ENCODE measurements at places on chromosomes 4 and X.

GRCh38 chr4:95129821-95130311, 372.1 kb downstream of the BMPR1B start:
- no peaks in the 10 kb centered on the region for H3K36me3 ChIP-seq
- H3K27ac ChIP-seq, result no peak overlapping the region
- H3K4me1 ChIP-seq, result peaks cover 8% of the 10 kb centered on the region

- no peak overlapping the region for H3K4me3 ChIP-seq
- H3K36me3 ChIP-seq, result no peaks in the 10 kb centered on the region
- H3K4me1 ChIP-seq, result no peaks in the 10 kb centered on the region
- no peak overlapping the region for H3K27ac ChIP-seq
These were observed 423.3 kb downstream of the MAGEE1 start for GRCh38 chrX:76850851-76851250.

DNA sequence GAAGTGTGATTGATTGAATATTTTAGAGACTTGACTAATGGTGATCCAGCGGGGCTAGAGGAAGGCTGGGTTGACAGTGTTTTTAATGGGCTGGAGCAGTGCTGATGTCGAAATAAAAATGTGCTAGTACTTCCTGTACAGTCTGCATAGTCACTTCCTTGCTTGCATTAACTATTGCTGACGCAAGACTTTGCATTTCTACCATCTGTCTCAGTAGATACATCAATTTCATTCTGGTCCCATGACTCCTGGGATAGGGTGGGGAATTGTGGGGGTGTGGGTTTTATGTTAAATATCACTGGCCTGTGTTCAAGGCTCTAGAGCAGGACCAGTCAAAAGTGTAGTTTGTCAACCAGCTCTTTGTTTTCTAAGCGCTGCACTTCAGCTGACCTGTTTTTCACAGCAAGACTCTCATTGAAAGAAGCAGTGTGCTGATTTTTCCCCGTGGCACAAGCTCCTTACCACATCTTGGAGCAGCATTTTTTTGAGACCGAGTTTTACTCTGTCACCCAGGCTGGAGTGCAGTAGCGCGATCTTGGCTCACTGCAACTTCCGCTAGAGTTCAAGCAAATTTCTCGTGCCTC, 35.2 kb upstream of the PHEX start:
- no peak for DNase-seq
- peaks cover 37% of the 10 kb centered on the region for H3K4me1 ChIP-seq
- H3K36me3 ChIP-seq, result peaks cover 42% of the 10 kb centered on the region
- no peaks in the 10 kb centered on the region for H3K27me3 ChIP-seq

DNA sequence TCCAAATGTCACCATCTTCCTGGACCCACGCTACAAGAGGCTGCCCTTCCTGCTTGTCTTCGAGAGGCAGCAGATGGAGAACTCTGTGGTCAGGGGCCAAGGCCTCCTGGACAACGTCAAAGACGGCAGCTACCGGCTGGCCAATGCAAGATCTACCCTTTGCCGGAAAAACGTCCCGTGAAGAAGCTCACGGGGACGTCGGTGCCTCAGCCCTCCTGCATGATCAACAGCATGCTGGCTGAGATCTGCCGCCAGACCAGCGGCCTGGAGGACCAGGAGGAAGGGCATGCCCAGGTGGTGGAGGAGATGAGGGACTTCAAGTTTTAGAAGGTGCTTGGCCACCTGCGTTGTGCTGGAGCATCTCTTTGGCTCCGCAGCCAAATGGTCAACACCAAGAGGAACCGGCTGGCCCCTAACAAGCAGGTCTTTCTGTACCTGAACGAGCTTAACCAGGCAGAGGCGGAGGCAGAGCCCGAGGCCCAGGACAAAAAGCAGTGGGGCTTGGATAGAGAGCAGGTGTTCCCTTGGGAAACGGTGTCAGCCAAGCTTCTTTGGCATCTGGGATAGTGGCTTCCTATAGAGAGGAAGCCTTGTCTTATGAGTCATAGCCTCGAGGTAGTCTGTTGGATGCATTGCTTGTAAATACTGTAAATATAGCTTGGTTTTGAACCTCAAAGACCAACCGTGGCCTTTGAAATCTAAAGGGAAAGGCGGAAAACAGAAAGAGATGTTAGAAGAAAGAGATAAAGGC, 94.8 kb upstream of the ELOVL6 start:
- DNase-seq, result no peak
- peaks cover 27% of the 10 kb centered on the region for H3K27me3 ChIP-seq

- no peak overlapping the region for H3K4me3 ChIP-seq
- H3K36me3 ChIP-seq, result peaks cover 17% of the 10 kb centered on the region
- H3K27me3 ChIP-seq, result peaks cover 86% of the 10 kb centered on the region
- H3K4me1 ChIP-seq, result peaks cover 25% of the 10 kb centered on the region
These were observed 2.7 kb downstream of the HAND2 start for GRCh38 chr4:173527103-173527891.

DNA sequence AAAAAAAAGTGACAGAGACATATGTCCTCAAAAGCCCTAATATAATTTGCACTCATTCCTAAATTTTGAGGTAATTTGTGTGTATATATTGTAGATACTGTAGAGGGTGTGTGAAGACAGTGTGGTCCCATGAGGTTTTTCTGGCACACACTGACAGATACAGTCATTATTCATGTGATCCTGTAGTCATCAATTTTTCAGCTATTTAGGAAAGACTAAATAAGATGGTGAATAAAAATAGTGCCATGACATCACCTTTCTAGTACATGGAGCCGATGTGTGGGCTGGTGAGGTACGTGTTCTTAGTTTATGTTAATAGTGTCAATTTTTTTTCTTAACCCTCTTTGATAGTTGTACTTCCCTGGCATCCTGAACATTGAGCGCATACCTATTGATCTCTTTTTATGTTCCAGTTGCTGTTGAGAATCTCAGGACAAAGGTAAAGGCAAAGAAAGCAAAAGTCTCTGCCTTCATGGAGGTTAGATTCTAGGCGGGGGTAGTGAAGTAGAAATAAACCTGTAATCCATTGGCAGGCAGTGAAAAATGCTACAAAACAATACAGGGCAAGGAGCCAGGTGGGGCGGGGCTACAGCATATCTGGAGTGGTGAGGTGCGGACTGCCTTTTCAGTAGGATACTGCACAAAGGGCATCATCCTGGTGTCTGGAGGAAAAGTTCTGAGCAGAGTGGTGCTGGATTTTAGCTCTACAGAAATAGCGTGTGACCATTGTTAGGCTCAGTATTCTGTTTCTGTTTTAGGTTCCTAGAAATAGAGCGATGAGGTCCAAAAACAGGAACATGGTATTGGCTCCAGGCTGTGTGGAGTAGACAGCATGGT, 93.8 kb downstream of the ARHGAP10 start:
- H3K27ac ChIP-seq, result no peak overlapping the region
- H3K36me3 ChIP-seq, result peaks cover 2% of the 10 kb centered on the region
- no peaks in the 10 kb centered on the region for H3K4me1 ChIP-seq
- H3K4me3 ChIP-seq, result no peak overlapping the region

DNA sequence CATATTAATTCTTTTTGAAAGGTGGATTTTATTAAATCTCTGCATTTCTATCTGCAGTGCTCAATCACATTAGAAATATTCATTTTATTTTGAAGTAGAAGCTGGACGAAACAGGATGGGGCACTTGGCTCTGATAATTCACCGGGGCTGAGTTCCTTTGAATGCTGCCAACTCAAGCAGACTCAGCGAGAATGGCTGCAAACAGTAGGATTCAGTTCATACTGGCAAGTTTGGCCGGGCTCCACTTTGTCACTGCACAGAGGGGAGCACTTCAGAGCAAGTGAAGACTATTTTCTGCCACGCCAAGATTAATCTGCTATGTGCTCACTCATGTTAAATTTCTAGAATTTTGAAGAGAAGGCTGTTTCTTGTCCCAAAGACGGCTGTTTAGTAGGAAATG, 30.7 kb upstream of the KLHL8 start:
- H3K36me3 ChIP-seq, result no peaks in the 10 kb centered on the region
- H3K4me3 ChIP-seq, result no peak overlapping the region
- H3K27ac ChIP-seq, result no peak overlapping the region
- no peaks in the 10 kb centered on the region for H3K27me3 ChIP-seq

DNA sequence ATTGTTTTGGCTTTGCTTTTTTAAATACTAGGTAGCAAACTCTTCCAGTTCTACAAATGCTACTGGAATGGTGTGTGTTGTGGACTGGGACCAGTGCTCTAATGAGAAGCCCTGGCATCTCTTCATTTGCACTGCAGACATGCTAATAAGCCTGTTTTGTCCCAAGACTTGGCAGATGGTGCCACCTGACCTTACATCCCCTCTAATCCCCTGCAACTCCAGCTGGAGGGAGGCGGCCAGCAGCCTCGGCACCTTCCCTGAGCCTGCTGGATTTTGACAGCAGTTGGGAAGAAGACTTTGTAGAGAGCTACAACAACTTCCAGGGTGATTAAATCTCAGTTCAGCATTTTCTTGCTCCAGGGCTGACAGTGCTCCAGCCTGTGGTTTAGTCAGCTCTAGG, 200.0 kb downstream of the DCLK2 start:
- no peaks in the 10 kb centered on the region for H3K27me3 ChIP-seq
- H3K36me3 ChIP-seq, result peaks cover 85% of the 10 kb centered on the region
- no peak overlapping the region for H3K4me3 ChIP-seq
- no peak for DNase-seq
- peaks cover 3% of the 10 kb centered on the region for H3K4me1 ChIP-seq
- no peak overlapping the region for H3K27ac ChIP-seq

- no peak for DNase-seq
- no peak overlapping the region for H3K4me3 ChIP-seq
- H3K36me3 ChIP-seq, result no peaks in the 10 kb centered on the region
- H3K27ac ChIP-seq, result no peak overlapping the region
These were observed 24.3 kb upstream of the DKK2 start for GRCh38 chr4:107060388-107060787.

- H3K27me3 ChIP-seq, result no peaks in the 10 kb centered on the region
- H3K4me1 ChIP-seq, result no peaks in the 10 kb centered on the region
- H3K27ac ChIP-seq, result no peak overlapping the region
- DNase-seq, result no peak
- H3K4me3 ChIP-seq, result no peak overlapping the region
These were observed 860.3 kb upstream of the NDST4 start for GRCh38 chr4:115973768-115974167.

- H3K4me3 ChIP-seq, result no peak overlapping the region
- H3K27ac ChIP-seq, result no peak overlapping the region
- H3K27me3 ChIP-seq, result peaks cover 6% of the 10 kb centered on the region
- no peaks in the 10 kb centered on the region for H3K4me1 ChIP-seq
- no peaks in the 10 kb centered on the region for H3K36me3 ChIP-seq
These were observed 50.3 kb upstream of the OTUD4 start for GRCh38 chr4:145230726-145231125.

GRCh38 chrX:66498672-66499296, 140.1 kb downstream of the EDA2R start:
- H3K4me1 ChIP-seq, result no peaks in the 10 kb centered on the region
- no peaks in the 10 kb centered on the region for H3K36me3 ChIP-seq
- DNase-seq, result no peak
- H3K4me3 ChIP-seq, result no peak overlapping the region
- no peak overlapping the region for H3K27ac ChIP-seq

DNA sequence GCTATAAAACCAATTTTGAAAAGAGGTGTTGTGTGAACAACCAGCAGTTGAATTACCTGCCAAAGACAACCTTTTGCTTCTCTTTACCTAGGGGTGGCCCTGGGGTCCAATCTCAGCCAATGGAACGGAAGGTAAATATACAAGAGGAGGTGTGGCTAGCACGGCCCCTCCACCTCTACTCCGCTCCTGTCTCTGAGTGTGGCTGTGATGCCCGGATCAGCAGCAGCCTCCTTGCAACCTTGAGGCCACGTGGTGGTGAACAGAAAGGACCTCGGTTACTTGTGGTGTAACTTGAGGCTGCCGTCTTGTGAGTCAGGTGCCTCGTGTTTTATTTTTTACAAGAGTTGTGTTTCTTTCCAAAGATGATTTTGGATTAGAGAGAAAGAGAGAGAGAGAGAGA, 121.5 kb upstream of the PPP2R3B start:
- no peaks in the 10 kb centered on the region for H3K36me3 ChIP-seq
- H3K4me1 ChIP-seq, result no peaks in the 10 kb centered on the region

DNA sequence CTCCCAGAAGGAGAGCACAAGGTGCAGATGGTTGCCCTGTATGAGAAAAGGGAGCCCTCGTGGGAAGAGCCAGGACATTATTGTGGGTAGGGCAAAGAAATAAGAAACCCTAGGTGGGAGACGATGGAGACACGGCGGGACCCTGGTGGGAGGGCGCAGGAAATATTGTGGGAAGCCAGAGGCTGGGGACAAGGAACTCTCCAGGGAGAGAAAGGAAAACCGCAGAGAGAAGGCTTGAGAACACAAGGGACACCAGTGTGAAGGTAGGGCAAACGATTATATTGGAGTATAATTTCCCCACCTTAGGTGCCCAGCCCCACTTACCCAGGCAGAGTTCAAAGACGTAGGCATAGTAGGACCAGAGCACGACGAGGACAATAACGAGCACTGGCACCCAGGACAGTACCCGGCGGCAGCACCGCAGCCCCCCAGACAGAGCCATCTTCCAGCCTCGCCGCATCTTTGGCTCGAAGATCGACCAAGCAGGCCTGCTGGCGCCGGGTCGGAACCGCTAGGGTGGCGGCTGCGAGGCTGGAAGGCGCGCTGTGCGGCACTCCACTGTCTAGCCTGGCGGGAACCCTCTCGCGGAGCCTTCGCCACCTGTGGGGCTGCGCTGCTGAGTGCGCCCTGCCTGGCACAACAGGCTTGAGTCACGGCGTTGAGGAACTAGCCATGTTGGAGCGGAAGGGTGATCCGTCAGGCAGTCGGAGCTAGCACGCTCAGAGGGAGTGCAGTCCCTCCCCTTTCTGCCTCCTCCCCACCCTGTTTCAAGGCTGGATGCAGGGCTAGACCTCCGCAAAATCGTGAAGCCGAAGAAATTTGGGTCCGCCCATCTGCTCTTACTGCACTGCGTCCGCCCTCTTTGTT, at the start of gene ZDHHC15:
TSS of gene ZDHHC15 (minus strand) at position 473 of the 867 bp plus-strand sequence. CDS start at position 460, 13 bp downstream.
- peak; percentile 31 for DNase-seq
- H3K4me1 ChIP-seq, result peaks cover 12% of the 10 kb centered on the region
- no peaks in the 10 kb centered on the region for H3K36me3 ChIP-seq
- no peaks in the 10 kb centered on the region for H3K27me3 ChIP-seq
- peak within 1 kb of the TSS; percentile 76 for H3K4me3 ChIP-seq

DNA sequence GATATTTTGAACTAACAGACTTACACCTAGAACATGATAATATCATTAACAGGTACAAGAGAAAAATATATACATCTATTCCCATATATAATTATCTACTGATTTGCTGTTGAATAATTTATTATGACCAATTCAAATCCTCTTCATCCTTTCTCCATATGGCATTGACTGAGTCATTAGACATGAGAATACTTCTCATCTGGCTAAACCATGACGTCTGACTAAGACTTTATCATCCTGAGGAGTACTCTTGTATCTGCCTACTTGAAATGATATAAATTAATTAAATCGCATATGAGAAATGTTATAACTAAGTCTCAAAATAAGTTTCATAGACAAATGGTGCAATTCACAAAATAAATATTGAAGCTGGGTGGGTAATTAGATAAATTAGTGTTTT, 67.4 kb downstream of the EMCN start:
- no peaks in the 10 kb centered on the region for H3K4me1 ChIP-seq
- H3K36me3 ChIP-seq, result no peaks in the 10 kb centered on the region
- peaks cover 5% of the 10 kb centered on the region for H3K27me3 ChIP-seq
- H3K27ac ChIP-seq, result no peak overlapping the region
- no peak for DNase-seq

GRCh38 chrX:33307911-33308354, 96.6 kb upstream of the DMD start:
- no peaks in the 10 kb centered on the region for H3K27me3 ChIP-seq
- H3K4me3 ChIP-seq, result no peak overlapping the region
- no peak overlapping the region for H3K27ac ChIP-seq
- no peak for DNase-seq

Measured in activated naive CD8-positive, alpha-beta T cell treated with anti-CD3 and anti-CD28 coated beads, Interleukin-2, amount 50 U/mL, for 24 hours (primary cell).